ENCODE measurements at places on chromosomes 12 and 14.
A peak's percentile ranks its signal among the peaks of the same experiment; 100 is the strongest.

- no peak for DNase-seq
Observed at GRCh38 chr12:86376052-86376451, 119.9 kb upstream of the MGAT4C start.

GRCh38 chr12:65784289-65785015 is 39.8 kb upstream of the HMGA2 start:
- DNase-seq = no peak

- no peak for DNase-seq
Observed at GRCh38 chr14:34810028-34810427, 65.1 kb downstream of the BAZ1A start.

GRCh38 chr12:59548930-59549329 is 46.9 kb upstream of the SLC16A7 start:
- DNase-seq = peak; percentile 3

DNA sequence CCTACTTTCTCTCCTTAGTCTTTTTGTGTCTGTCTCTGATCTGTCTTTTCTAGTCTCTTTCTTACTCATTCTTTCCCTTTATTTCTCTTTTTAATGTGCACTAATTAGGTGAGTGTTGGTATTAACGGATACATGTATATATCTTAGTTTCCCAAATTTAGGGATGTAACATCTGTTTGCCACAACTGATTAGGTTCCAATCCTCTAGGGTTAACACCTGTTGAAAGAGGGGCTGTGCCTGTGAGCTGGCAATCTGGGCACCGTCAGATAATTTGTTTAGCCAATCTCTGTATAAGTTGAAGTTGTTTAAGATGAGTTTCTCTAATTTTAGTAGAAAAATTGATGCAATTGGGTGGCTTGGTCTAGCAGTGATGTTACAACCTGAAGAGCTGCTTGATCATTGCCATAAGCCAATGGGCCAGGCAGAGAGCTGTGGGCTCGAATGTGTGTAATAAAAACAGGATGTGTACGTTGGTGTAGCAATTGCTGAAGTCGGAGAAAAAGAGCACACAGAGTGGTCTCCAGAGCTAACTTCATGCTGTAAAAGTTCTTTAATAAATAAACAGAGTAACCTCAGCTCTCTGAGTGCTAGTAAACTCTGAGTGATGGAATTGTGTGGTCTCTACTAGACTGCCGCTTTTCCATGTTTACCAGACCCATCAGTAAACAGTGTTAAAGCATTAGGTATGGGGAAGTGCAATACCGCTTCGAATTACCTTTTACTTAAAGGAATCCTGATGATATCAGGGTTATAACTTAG is 18.3 kb upstream of the LYZ start:
- DNase-seq = peak; percentile 11

GRCh38 chr12:129693731-129694130 is 210.1 kb downstream of the TMEM132D start:
- no peak for DNase-seq

Measured in activated CD4-positive, alpha-beta T cell treated with anti-CD3 and anti-CD28 coated beads for 48 hours (primary cell).